AG04450 (cell line): ENCODE measurements at places on chromosomes 5 and 9.

DNA sequence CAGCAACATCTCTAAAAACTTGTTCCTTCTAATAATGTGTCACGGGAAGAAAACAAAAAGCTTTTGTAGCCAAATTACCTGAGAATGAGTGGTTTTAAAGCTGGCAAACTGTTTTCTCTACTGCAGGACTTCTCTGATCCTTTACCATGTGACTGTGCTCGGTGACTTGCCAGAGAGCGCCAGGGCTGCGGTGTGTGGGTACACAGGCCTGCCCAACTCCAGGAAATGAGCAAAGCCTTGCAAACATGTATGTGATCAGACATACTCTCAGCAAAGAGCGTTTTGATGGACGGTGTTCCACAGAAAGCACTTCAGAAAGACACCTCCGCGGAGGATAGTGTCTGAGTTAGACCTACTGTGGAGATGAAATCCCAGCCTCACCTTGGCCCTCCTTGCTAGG is 157.3 kb downstream of the SPOCK1 start:
- DNase-seq = no peak

DNA sequence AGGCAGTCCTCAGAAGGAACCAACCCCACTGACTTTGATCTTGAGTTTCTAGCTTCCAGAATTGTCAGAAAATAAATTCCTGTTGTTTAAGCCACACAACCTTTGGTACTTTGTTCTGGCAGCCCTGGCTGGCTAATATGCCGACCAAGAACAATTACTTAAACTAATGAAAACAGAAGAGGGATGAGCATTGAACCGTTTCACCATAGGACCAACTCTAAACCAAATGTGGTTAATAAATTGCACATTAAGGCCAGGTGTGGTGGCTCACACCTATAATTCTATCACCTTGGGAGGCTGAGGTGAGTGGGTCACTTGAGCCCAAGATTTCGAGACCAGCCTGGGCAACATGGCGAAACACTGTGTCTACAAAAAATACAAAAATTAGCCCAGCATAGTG is 160.9 kb upstream of the RAI14 start:
- no peak for DNase-seq

- DNase-seq = no peak
Observed at GRCh38 chr5:139688088-139688702, 40.0 kb downstream of the CXXC5 start.

- DNase-seq = no peak
Observed at GRCh38 chr9:9881692-9882091, 731.1 kb downstream of the PTPRD start.

DNA sequence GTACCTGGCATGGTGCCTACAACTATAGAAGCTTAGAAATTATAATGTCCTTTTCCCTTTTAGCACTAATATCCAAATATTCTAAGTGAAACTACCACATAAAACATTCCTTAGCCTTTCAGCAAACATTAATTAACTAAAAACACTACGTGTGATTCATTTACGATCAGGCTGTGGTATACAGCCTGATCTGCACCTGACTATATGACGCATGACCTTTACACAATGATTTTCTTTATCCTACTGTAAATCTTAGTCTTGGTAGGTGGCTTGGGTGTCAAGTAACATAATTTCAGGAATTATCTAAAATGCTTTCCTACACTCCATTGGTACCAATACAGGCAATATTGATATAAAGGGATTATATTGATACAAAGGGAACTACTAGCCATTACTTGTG is 686.7 kb downstream of the DTWD2 start:
- no peak for DNase-seq

DNA sequence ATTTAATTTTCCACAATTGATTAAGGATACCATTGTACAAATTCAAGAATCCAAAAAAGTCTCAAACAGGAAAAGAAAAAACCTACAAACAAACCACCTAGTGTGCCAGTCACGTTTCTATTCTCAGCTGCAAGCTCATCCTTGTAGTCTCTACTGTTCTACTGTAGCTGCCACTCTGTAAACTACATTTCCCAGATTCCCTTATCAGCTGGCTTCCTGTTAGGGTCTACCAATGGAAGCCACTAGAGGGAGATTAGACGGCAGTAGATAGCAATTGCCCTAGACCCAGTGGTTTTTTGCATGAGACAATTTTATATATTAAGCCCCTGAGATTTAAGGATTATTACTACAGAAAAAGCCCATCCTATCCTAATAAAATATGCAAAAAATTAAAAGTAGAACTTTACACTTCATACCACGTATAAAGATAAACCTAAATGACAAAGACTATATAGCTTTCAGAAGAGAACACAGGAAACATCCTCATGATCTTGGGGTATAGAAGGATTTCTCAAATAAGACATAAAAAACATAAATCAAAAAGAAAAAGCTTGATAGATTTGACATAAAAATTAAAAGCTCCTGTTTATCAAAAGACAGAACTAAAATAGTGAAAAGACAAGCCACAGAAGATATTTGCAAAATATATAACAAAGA is 37.4 kb downstream of the P4HA2 start:
- DNase-seq = peak; percentile 62

GRCh38 chr9:88979791-88980190 is 11.5 kb upstream of the S1PR3 start:
- DNase-seq = no peak

DNA sequence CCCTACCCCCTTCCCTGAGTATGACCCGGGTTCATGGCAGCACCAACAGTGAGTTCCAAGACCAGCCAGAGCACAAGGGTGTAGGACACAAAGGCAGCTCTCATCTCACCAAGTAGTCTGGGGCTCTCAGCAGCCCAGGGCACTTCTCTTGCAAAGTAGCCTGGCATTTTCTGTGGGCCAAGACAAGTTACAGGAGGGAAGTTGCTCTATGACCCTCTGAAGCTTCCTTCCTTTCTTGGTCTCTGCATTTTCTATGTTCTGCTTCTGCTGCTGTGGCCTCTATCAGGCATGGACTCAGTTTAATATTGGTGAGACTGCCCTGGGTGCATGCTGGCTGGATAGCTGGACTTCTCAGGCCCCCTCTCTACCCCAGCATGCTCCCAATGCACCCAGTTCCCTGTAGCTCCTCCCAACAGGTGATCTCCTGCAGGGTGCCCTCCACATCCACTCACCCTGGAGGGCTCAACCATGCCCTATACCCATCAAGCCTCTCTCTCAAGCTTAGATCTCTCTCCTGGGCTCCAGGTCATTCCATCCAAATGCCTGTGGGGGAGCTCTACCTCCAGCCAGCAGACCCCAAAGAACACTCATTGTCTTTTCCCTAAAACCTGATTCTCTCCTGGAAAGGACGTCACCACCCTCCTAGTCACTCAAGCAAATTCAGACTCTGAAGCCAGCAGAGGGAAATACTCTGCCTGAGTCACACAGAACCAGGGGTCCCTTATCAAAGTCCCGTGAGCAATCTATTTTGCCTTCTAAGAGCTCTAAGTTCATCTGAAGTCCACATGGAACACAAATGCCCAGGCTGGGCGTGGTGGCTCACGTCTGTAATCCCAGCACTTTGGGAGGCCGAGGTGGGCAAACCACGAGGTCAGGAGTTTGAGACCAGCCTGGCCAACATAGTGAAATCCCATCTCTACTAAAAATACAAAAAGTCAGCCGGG is 13.8 kb downstream of the TBC1D2 start:
- DNase-seq = no peak

- DNase-seq = no peak
Observed at GRCh38 chr5:154296525-154297159, 106.1 kb downstream of the GALNT10 start.

GRCh38 chr9:99116003-99116411 is 11.1 kb downstream of the TGFBR1 start:
- DNase-seq = no peak

GRCh38 chr9:4357929-4358328 is 58.1 kb upstream of the GLIS3 start:
- no peak for DNase-seq

- DNase-seq = no peak
Observed at GRCh38 chr9:11319538-11319937, 706.7 kb upstream of the PTPRD start.
